ENCODE measurements at places on chromosomes 16 and 17. TPM values are rescaled to one million over a fixed set of nuclear protein-coding genes. Genes with fewer than 3 reads are reported as not detected.

- no peak for DNase-seq
Observed at GRCh38 chr16:50151756-50152155, 1.4 kb upstream of the TENT4B start.

- no peak for DNase-seq
Observed at GRCh38 chr17:66523378-66524200, 221.2 kb downstream of the PRKCA start.

- DNase-seq = no peak
Observed at GRCh38 chr16:56781528-56781961, 51.6 kb downstream of the NUP93 start.

SPNS2 gene
- 0.56 TPM for total RNA-seq

LCAT gene
- total RNA-seq = 11.7 TPM
